ENCODE measurements at places on chromosomes 6 and 20.

DNA sequence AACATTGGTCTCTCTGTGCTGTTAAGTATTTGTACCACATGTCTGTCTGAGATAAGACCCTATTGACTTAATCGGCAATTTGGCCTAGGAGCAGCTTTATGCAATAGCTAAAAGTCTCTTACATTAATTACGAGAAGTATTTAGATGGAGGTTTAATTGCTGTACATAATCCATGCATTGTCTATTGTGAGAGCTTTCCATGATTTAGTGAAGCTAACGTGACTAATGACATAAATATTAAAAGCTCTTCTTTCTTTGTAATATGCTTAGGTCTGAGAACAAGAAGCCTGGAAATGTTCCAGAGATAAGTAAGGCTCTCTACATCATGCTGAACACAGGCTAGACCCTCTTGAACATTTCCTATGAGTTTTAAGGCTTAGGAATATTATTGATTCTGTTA is 32.7 kb upstream of the FAM83B start:
- no peak overlapping the region for H3K4me3 ChIP-seq
- no peaks in the 10 kb centered on the region for H3K27me3 ChIP-seq
- H3K27ac ChIP-seq: no peak overlapping the region

DNA sequence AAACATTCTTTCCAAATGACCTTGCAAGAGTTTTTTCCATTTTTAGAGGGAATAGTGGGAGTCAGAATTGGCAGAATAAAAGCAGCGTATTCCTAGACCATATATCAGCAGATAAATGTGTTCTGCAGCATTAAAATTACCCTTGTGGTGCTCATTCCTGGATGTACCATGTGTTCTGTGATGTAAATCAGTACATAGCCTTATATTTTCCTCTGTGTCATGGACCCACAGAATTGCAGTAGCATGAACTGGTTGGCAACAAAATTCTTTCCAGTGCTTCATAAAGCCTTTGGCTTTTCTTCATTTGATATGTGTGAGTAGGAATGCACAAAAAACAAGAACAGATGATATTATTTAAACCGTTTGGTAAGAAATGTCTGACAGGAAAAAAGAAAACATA is 32.5 kb downstream of the ANKEF1 start:
- H3K27me3 ChIP-seq: peaks cover 20% of the 10 kb centered on the region
- H3K36me3 ChIP-seq: no peaks in the 10 kb centered on the region
- no peaks in the 10 kb centered on the region for H3K4me1 ChIP-seq

- no peak for DNase-seq
- no peak overlapping the region for H3K4me3 ChIP-seq
Measured at GRCh38 chr6:137210903-137211302, 8.3 kb downstream of the IFNGR1 start.

DNA sequence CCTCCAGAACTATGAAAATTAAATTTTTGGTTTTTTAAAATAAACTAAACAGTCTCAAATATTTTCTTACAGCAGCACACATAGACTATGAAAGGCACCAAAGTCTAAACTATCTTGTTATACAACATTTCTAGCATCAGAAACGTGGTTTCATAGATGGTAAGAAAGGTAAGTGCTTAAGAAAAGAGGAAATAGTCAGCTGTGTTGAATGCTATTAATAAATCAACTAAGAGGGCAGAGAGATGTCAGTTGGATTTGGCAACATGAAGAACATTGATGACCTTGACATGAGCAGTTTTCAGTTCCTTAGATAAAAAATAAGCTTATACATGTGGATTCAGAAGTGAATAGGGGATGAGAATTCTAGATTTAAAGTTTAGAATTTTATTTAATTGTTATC is 113.6 kb downstream of the RFX6 start:
- H3K36me3 ChIP-seq: no peaks in the 10 kb centered on the region
- H3K27me3 ChIP-seq: no peaks in the 10 kb centered on the region
- DNase-seq: no peak

DNA sequence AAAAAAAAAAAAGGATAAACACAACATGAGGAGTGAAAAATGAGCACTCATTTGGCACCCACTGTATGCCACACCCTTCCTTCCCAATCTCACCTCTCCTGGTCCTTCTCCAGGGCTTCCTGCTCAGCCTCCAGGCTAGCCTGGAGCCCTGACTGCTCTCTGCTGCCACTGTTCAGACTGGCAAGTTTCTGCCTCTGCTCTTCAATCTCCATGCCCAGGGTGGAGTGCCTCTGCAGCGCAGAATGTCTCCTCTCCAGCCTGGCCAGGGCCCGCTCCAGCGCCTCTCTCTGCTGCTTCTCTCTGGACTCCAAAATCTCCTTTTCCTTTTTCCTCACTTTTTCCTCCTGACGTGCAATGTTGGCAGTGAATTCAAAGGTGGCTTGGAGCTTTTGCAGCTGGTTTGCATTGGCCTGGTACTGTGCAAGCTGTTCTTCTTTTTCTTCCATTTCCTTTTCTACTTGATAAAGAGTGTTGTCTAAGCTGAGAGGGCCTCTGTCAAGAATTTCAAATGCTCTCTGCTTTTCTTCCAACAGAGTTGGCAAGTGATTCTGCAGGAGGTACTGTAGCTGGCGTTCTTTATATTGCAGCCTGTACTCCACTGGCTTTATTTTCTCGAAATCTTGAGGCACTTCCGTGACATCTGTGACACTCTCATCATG is 194.4 kb downstream of the KIF16B start:
- peaks cover 14% of the 10 kb centered on the region for H3K36me3 ChIP-seq
- no peak overlapping the region for H3K27ac ChIP-seq
- DNase-seq: no peak
- H3K27me3 ChIP-seq: no peaks in the 10 kb centered on the region
- H3K4me1 ChIP-seq: no peaks in the 10 kb centered on the region
